ENCODE measurements at places on chromosomes 2 and 18.

DNA sequence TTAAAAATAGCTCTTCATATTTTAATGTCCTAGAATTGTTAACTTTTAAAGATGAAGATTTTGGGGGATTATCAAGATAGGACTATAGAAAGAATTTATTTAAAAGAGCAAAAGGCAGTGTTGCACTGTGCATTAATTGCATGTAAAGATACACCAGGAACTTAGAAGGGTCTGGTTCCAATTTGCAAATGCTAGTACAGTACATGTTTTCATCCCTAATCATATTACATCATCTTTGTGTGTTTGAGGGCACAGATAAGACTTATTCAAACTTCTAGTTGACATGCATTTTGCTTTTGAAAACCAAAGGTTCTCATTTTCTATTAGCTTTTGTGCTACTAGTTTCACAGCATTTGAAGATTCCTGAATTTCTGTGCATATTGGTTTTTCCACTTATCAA lies 231.7 kb upstream of the LYPD1 start:
- no peak for DNase-seq

DNA sequence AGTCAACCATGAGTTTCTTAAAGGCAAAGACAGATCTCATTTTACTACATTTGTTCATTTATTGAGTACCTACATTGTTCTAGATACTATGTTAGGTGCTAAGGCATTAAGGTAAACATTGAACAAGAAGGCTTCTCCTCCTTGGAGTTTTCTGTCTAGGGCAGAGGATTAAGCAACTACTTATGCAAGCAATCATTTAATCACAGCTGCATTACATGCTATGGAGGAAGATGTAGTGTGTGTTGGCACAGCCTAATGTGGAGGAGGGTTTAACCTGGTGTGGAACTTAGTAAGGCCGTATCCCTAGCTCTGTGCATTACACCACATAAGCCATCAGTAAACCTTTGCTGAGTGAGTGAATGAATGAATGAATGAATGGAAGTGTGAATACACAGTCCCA lies 106.5 kb upstream of the MAP3K20 start:
- no peak for DNase-seq

DNA sequence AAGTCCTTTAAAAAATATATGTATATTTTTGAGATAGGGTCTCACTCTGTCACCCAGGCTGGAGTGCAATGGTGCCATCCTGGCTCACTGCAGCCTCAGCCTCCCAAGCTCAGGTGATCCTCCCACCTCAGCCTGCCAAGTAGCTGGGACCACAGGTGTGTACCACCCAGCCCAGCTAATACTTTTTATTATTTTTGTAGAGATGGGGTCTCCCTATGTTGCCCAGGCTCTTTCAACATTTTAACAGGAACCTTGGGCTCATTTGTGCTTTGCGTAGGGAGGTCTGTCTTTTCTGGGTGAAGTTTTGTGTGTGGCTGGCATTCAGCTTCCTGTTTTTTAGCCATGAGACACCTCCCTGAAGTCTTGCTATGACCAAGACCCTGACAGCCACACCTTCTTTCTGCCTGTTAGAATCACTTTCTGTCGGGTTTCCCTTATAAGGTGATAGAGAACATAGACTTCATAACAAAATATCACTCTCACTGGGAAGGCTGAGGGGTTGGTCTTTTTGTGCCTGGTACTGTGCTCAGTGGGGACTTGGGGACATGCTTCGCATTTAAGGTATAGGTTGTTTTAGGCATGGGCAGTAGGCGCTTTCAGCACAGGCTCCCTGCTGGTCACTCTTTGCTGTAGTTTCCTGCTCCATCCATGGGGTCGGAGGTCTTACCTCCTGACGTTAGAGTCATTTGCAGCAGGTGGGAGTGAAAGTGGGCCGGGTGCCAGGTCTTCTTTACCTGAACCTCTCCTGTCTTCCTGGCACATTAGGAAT lies 3.4 kb downstream of the RAB31 start:
- peak; percentile 82 for DNase-seq

GRCh38 chr2:60884800-60885199 lies 3.4 kb downstream of the REL start:
- DNase-seq = no peak

- no peak for DNase-seq
These were observed 2.3 kb downstream of the KIF5C start for GRCh38 chr2:148877403-148877740.

DNA sequence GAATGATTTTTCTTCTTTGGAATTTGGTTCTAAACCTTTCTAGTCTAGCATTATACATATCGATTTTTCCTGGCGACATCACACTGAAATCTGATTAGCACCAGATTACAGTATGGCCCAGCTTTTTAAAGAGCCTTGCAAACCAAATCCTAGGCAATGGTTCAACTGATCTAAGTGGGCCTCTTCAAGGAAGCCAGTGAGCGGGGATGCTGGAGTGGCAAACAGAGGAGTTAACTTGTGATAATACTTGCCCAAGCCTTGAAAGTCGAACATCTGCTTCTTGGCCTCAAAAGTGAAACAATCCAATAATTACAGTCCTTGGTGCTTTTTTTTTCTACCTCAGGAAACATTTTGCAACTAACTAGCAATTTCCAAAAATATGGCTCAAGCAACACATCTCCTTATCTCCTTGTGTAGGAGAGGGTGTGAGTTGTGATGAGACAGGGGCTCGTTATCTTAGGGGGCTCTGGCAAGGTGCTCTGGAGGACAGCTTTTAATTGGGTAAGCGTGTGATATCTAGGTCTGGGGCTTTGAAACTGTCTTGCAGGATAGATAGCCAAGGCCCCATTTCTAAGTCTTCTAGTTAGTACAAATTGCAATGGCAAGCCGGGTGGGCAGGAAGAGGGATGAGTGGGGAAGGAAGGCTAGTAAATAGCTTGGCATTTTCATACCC lies 240.2 kb upstream of the CCDC68 start:
- DNase-seq = no peak

DNA sequence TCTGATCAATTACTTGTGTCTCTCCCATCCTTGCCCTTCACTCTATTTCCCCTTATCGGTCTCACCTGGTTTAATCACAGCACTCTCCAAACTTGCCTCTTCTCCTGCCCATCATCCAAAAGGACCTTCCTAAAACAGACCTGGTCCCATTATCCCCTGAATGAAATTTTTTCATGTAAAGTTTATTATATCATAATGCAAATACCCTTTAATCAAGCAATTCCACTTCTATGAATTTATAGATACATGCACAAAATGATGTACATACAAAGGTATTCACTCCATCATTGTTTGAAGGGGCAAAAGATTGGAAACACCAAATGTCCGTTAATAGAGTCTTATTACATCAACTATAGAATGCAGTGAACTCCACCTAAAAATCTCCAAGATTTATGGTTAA lies 88.1 kb upstream of the PKDCC start:
- DNase-seq = no peak

DNA sequence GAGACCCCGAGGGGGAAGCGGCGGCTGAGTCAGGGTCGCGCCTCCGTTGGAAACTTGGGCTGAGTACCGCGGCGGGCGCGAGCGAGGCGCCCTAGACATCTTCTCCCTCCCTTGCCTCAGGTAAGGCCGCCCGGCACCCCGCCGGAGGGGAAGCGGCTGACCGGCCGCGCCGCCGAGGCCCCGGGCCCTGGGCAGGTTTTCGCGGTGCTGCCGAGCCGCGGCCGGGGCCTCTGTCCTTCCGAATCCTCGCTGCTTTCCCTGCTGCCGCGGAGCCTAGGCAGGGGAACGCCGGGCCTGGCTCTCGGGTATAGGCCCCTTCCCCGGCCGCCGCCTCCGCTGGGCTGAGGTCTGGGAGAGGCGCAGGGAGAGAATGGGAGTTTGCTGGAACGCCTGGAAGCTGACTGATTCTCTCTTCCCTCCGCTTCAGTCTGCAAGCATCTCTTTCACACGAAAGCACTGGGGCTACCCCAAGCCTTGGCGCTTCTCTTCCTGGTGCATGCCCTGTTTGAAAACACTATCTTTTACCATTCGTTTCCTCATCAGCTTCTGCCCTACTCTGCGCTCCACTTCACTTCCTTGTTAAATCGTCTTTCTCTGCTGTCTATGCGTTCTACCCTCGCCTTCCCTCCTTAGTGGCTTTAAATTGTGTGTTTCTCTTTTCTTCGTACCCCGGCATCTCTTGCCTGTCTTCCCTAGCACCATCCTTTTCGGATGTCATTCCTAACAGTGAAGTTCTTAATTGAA lies 652 bp downstream of the PPM1B start:
- peak; percentile 38 for DNase-seq

GRCh38 chr2:224832207-224832606 lies 116.0 kb upstream of the CCDC195 start:
- DNase-seq = no peak

DNA sequence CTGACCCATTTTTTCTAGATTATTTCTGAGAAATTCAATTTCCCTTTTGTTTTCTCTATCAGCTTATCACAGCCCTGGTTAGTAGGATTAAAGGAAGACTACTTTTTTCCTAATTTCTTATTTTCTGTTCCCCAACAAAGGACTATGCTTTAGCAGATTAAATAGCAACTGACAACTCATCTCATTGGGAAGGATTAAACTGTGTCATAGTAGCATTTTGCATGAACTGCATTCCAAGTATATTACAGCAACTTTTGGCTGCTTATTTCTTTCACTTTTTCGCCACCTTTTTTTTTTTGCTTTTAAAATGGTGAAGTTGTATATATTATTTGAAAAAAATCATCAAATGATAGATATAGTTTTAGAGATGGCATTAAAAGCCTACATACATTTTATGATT lies 570.3 kb downstream of the FBXO15 start:
- no peak for DNase-seq

GRCh38 chr2:128630974-128631697 lies 312.5 kb upstream of the HS6ST1 start:
- no peak for DNase-seq

GRCh38 chr2:150208689-150209088 lies 278.8 kb downstream of the RND3 start:
- no peak for DNase-seq

DNA sequence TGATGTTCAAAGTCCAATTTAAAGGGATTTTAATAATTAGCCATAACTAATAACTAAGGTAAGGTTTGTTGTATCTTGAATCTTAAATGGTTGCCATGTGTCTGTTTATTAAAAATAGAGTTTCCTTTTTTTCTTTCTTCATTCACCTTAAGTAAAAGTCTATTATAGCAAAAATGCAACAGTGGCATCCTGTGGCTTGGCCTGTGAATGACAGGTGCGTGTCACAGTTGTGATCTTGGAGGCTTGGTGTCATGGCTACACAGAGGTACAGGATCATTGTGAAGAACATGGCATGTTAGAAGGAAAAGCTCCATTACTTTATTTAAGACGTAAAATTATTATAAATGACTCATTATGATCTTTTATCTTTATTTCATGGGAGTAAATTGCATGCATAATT lies 246.1 kb downstream of the BCL2 start:
- peak; percentile 37 for DNase-seq

GRCh38 chr2:158575051-158575635 lies 118.4 kb downstream of the PKP4 start:
- no peak for DNase-seq

DNA sequence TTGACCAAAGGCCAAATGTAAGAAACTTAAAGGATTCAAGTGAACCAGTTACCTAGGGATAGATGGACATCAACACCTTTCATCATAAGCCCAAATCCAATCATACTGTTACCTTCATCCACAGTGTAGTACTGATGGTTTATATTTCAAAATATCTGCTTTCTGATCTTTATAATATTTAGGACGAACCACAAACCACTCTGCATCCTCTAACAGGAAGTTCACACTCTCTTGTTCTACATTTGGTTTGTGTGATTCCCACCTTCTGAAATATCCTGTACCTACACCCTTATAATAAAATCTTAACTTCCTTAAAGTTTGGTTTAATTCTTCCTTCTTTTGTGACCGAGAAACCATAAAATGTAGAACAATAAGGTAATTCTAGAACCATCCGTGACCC lies 535.7 kb upstream of the CHAC2 start:
- no peak for DNase-seq

DNA sequence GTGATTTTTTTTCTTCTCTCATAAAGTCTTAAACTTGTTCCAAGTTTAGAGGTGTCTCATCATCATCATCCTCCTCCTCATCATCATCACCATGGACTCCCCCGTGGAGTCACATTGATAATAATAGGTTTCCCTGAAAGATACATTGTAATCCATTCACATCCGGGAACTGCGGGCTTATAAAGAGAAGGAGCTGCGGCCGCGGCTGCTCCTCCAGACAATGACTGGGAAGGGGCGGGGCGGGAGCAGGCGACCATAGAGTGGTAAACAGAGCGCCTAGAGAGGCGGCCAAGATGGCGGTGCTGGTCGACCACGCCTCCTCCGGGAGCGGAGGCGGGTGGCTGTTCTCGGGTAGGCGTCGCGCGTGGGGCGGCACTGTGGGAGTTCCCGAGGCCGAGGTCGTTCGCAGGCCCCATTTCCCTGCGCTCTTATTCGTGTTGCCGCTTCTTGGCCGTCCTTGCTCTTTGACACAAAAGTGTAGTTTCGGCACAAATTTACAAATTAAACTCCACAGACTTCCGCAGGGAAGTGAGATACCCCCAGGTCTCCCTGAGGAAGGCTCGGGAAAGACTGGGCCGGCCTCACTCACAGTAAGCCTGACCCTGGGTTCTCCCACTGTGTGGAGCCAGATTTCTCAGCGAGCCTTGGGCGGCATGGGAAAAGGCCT lies 1.8 kb upstream of the TCF4 start:
- DNase-seq = peak; percentile 46

DNA sequence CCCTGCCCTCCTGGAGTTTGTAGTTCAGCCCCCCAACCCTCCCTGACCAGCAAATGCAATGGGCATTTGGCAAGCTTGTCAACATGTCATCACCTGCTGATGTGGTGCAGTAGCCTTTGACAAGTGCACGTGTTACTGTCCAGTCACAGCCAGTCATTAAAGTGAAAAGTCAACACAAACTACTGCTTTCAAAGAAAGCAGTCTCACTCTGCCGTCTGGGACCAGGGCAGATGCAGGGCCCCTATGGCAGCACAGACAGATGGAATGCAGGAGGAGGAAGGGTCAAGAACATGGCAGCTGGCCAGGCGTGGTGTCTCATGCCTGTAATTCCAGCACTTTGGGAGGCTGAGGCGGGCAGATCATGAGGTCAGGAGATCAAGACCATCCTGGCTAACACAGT lies 222.4 kb upstream of the OSR1 start:
- no peak for DNase-seq

- DNase-seq = no peak
These were observed 24.6 kb downstream of the PTRHD1 start for GRCh38 chr2:24768601-24769000.

DNA sequence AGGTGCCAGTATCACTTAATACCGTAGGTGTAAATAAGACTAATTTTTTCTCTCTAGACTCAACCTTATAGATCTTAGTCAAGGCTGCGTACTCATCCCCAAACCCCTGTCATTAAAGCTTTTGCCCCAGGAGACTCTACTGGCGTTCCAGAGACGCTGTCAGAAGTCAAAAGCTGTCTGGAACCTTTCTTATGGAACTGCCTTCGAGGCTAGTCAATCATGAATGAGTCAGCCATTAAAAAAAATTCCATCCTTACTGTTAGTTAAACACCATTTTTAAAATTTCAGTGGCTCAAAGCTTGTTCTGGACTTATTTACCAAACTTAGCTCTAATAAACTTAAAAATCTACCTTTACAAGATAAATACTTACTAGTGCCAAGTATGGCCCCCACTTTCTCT lies 52.1 kb downstream of the SPRED2 start:
- no peak for DNase-seq

GRCh38 chr2:5938566-5938896 lies 246.3 kb downstream of the SOX11 start:
- no peak for DNase-seq

All from GM12864 (cell line).